ENCODE measurements at places on chromosomes 3 and 15.

GRCh38 chr3:171428321-171428787 is 31.9 kb downstream of the TNIK start:
- DNase-seq: no peak

- DNase-seq: no peak
These were observed 50.4 kb downstream of the TCF12 start for GRCh38 chr15:56968821-56969220.

GRCh38 chr3:73150369-73151130 is 89.1 kb downstream of the EBLN2 start:
- DNase-seq: no peak

GRCh38 chr15:92049290-92049989 is 195.9 kb downstream of the SLCO3A1 start:
- no peak for DNase-seq

- no peak for DNase-seq
These were observed 16.6 kb downstream of the ZNF592 start for GRCh38 chr15:84764989-84765388.

GRCh38 chr3:121430664-121431215 is 115.0 kb downstream of the POLQ start:
- DNase-seq: no peak

DNA sequence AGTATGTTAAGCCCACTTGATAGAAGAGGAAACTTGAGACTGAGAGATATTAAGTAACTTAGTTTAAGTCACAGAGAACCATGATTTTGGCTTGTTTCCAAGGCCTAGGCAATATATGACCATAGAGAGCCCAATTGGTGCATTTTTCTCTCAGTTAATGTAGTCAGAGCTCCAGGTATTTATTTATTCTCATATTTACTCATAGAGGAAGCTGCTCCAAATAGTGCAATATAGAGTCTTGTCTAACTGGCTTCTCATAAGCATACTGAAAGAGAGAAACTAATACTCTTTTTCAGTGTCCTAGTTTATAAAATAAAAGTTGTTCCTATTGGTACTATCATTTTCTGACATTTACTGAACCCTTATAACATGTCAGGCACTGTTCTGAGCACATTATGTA is 15.2 kb downstream of the TRNT1 start:
- DNase-seq: no peak

DNA sequence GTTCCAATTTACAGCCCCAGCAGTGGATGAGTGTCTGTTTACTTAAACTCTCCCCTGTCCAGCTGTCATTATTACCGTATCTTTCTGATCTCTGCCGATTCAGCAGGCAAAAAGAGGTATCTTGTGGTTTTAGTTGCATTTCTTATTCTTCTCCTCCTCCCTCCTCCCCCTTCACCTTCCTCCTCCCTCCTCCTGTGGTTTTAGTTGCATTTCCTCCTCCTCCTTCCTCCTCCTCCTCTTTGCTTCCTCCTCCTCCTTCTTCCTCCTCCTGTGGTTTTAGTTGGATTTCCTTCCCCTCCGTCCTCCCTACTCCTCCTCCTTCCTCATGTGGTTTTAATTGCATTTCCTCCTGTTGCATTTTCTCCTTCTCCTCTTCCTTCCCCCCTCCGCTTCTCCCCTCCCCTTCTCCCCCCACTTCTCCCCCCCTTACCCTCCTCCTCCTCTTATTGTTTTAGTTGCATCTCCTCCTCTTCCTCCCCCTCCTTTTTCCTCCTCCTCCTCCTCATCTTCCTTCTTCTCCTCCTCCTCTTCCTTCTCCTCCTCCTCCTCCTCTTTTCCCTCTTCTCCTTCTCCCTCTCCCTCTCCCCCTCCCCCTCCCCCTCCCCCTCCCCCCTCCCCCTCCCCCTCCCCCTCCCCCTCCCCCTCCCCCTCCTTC is 25.3 kb upstream of the VPS33B start:
- DNase-seq: no peak

GRCh38 chr15:64121614-64122013 is 25.8 kb downstream of the SNX1 start:
- DNase-seq: no peak

GRCh38 chr15:48858401-48858800 is 19.5 kb upstream of the EID1 start:
- no peak for DNase-seq

GRCh38 chr15:45391746-45392583 is 13.6 kb upstream of the GATM start:
- DNase-seq: no peak

DNA sequence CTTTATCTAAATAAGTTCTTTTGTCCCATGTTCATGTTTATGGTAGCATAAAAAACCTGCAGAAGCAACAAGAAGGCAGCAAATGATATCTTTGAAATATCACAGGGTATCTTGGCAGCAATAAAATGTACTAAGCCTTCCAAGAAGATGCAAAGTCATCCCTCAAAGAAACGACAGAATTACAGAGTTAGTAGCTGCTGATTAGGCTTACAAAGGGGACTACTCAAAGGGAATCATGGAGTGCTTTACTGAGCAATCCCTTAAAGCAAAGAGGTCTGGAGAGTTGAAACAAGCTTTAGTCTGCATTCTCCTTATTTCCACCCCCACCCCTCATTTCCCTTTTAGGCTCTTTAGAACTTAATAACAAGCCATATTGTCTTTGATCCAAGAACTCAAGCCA is 935.0 kb downstream of the SQOR start:
- DNase-seq: no peak

DNA sequence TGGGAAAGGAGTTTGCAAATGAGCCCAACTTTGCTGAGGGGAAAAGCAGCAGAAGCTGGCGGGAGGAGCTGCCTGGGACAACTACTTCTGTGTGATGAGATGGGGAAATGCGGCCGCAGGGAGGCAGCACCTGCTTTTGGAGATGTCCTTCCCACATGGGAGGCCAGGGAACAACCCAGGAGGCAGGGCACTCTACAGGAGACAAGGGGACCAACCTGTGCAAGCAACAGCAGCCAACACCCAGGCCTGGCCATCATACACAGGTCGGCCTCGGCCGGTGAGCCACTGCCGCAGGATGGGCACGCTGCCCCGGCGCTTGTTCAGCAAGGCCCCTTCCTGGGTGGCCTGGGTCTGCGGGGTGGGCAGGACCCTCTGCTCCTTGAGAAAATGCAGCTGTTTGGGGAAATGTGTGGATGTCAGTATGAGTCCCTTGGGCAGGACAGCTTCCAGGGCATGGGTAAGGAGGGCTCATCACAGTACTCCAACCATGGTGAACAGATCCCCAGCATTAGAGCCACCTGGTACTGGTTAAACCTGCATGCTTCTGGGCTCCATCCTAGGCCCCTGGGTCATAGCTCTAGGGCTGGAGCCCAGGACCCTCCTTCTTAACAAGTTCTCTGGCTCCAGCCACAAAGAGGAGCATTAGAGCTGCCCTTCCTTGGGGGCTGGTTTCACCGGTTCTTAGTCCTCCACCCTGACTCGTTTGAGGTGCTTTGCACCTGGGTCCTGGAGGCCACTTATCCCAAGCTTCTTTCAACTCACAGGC is 11.6 kb downstream of the EPB42 start:
- no peak for DNase-seq

DNA sequence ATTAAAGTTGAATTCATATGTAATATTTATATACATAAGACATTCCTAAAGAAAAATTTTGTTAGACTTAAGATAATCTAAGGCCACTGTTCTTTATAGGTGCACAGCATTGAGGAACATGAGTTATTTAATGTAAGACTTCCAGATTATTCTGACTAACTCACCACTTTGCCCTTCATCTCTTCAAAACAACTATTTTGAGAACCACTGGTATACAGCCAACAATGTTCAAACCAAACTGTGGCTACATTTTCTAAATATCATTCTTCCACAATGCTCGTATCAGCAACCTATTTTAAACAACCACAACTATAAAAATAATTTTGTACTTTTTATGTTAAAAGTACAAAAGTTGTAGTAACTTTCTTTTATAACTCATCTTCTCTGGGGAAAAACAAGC is 199.8 kb upstream of the ALCAM start:
- DNase-seq: no peak

- no peak for DNase-seq
These were observed 21.2 kb downstream of the CRTC3 start for GRCh38 chr15:90550919-90551318.

DNA sequence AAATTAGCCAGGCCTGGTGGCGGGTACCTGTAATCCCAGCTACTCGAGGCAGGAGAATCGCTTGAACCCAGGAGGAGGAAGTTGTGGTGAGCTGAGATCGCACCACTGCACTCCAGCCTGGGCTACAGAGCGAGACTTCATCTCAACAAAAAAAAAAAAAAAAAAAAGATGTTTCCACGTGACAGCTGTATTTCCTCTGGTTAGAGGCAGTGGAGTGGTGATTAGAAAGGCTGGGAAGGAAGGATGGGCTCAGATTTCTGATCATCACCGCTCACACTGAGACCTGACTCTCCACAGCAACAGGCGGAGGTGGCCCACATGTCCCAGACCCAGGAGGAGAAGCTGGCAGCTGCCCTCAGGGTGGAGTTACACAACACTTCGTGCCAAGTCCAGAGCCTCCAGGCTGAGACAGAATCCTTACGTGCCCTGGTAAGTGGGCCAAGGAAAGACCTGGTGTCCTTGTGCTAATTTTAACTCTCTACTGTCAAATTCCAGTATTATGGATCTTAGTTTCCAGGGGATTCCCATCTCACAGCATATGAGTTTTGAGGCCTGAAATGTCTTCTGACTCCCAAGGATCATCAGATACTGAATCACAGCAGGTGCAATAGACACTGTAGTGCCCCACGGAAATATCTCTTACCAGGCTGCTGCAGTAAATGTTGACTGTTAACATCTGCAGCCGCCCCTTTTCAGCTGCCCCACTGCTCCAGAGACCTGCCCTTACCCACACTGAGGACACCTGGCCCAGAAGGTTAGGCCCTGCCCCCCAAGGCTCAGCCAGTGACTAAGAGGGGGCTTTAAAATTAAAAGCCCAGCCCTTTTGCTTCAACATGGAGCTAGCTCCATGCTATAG is 66.9 kb downstream of the BFSP2 start:
- DNase-seq: no peak

- DNase-seq: no peak
These were observed 296.5 kb upstream of the AZI2 start for GRCh38 chr3:28645149-28645548.

DNA sequence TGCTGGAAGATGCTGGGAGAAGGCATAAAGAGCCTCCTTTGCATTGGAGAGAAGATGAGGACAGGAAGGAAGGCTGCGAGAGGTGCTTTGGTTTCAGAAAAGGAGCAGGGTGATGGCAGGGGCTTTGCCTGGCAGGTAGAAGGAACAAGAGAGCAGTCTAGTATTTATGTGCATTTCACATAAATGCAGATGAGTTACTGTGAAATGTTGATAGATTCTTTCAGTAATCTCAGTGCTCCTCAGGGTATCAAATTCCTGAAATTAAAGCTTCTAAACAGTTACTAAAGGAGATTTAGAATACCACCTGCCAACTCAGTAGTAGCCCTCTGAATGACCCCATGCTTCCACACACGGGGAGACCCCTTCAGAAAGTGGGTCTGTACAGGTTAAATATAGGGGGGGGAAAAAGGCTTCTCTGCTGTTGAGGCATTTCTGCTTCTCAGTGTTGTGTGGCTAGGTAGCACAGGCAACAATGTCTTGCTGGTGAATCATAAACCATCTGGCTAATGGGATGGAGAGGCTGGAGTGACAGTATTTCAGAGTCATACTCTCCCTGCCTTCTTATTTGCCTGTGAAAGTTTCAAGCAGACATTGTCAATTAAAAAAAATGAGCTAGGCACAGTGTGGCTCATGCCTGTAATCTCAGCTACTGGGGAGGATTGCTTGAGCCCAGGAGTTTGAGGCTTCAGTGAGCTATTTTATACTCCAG is 14.3 kb upstream of the FBXL22 start:
- no peak for DNase-seq

DNA sequence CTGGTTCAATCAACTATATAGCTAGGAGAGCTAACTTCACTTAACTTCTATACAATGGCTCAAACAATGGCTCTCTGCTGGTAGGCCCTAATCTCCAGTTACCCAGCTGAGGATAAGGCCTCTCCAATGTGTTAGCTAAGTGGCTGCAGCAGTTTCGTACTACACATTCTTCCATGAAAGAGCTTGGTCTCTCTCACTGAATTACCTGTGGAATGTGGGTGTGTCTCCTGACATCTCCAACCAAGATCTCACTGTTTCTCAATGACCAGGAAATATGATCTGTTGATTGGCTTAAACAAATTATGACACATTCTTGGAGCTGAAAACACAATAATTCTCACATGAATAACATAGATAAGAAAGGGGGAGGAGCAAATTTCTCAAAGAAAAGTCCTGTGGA is 169.8 kb upstream of the ROBO1 start:
- DNase-seq: no peak

DNA sequence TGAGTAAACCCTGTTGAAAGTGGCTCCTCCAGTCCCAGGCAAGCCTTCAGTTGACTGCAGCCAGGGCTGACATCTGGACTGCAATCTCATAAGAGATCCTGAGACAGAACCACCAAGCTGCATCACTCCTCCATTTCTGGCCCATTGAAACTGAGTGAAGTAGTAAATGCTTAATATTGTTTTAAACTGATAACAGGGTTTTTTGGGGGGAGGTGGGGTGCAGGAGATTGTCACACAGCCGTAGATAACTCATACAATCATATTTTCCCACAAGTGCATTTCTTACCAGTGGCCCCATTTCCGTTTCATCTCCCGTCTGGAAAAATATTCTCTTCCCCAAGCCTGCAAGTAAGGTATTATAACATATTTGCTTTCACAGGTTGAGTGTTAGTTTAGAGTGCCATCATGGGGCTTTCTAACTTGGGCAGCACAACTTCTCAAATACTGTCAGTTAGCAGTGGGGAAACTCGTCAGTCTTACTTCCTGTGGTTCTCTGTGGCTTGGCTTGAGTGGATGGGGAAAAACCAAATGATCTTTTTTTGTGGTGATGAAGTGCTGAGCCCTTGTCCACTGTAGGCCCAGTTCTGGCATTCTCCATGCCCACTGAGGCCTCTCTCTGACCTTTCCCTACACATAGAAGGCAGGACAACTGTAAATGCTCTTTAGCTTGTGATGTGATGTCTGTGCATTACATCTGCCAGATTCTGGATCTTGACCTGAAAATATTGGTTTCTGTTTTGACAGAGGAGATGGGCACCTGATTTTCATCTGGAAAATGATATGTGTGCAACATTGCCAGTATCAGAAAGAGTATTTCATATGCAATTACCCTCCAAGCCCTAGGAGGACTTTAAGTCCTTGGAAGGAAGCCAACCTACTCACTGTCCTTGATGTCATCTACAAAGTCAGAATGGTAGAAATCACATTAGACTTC is 90.1 kb upstream of the BHLHE40 start:
- no peak for DNase-seq

- DNase-seq: no peak
These were observed 243.1 kb downstream of the MECOM start for GRCh38 chr3:169420429-169420828.
